Psoas muscle (tissue), 8 donors: ENCODE measurements at places on chromosomes 13 and 19. TPM values are rescaled to one million over a fixed set of nuclear protein-coding genes. Genes with fewer than 3 reads are reported as not detected.

Gene GPR4
- 3.3 TPM for total RNA-seq

DNA sequence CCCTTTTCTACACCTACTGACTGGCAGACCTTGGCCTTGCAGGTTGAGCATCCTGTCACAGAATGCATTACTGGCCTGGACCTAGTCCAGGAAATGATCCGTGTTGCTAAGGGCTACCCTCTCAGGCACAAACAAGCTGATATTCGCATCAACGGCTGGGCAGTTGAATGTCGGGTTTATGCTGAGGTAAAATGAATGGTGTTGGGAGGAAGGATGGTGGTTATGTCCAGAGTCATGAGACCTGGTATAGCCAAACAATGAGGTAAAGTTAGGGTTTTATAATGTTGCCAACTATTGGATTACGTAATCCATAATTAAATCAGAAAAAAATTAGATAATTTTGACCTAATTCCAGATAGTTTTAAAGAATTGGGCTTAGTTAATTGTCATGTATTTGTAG is 212.5 kb downstream of the PCCA start:
- no peak overlapping the region for H3K27ac ChIP-seq
- no peaks in the 10 kb centered on the region for H3K27me3 ChIP-seq
- H3K4me1 ChIP-seq: peaks cover 6% of the 10 kb centered on the region
- no peaks in the 10 kb centered on the region for H3K36me3 ChIP-seq
- no peak overlapping the region for H3K4me3 ChIP-seq

DNA sequence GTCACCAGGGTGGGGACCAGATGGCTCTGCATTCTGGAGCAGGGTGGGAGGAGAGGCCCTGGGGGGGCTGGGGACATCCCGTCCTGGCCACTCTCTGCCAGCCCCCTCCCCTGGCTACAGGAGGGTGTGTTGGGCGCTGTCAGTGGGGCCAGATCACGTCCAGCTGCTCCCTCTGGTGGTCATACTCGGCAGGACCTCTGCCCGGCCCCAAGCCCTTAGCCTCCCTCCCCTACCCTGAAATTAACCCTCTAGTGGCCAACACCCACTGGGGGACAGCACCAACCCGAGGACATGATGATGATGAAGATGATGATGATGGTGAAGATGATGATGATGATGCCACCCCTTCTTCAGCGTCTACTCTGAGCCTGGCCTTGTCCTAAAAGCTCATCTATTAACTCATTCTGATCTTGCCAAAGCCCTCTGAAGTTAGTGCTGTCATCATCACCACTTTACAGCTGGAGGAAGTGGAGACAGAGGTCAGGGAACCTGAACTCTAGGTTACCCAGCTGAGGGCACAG is 590 bp upstream of the LGI4 start:
- peak overlapping the region; percentile 97 for H3K27ac ChIP-seq
- H3K4me1 ChIP-seq: peaks cover 28% of the 10 kb centered on the region
- H3K27me3 ChIP-seq: no peaks in the 10 kb centered on the region
- DNase-seq: peak; percentile 94
- H3K36me3 ChIP-seq: no peaks in the 10 kb centered on the region

- no peak for DNase-seq
- no peaks in the 10 kb centered on the region for H3K27me3 ChIP-seq
- H3K4me3 ChIP-seq: no peak overlapping the region
- H3K36me3 ChIP-seq: no peaks in the 10 kb centered on the region
Observed at GRCh38 chr19:27858981-27859581, 1353.9 kb downstream of the UQCRFS1 start.

- H3K36me3 ChIP-seq: no peaks in the 10 kb centered on the region
- peak overlapping the region; percentile 43 for H3K27ac ChIP-seq
Observed at GRCh38 chr13:30848332-30849027, 57.6 kb upstream of the MEDAG start.

DNA sequence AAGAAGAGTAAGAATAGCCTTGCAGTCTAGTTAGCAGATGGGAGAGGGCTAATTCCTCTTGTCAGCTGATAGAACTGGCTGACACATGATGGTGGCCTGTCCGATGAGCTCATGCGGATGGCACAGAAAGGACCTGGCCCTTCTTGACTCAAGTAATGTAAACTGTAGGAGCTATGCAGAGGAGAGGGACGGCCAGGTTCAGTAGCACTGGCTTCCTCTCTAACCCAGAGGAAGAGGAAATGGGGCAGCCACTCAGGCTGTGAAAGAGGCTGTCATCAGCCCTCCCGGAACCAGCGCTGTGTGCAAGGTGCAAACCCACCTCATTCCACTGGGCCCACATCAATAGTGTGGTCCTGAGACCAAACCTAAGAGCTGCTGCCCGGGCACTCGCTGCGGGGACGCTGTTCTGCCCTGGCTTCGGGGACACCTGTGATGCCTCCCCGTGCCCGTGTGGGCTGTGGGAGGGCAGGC is 30.8 kb upstream of the USE1 start:
- DNase-seq: no peak
- H3K36me3 ChIP-seq: peaks cover 52% of the 10 kb centered on the region
- no peaks in the 10 kb centered on the region for H3K4me1 ChIP-seq

Gene CLEC17A
- total RNA-seq: not detected

- no peak for DNase-seq
- H3K27me3 ChIP-seq: no peaks in the 10 kb centered on the region
- H3K27ac ChIP-seq: no peak overlapping the region
- no peak overlapping the region for H3K4me3 ChIP-seq
- no peaks in the 10 kb centered on the region for H3K4me1 ChIP-seq
- H3K36me3 ChIP-seq: no peaks in the 10 kb centered on the region
Observed at GRCh38 chr13:96935901-96936300, 58.4 kb downstream of the OXGR1 start.

DNA sequence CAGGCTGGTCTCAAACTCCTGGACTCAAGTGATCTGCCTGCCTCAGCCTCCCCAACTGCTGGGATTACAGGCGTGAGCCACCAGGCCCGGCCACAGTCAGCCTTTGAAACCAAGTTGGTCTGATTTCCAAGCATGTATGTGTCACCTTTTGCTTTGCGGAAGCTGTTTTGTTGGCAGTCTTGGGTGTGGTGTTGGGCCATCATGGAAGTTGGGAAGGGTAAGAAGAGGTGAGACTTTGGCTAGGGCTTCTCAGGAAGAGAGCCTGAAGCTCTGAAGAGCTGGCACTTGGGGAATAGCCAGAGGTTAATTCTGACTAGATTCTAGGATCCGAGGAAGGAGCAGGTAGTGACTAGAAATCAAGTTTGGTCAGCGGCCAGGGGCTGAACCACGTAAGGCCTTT is 2.8 kb downstream of the RSPH6A start:
- no peaks in the 10 kb centered on the region for H3K36me3 ChIP-seq
- no peaks in the 10 kb centered on the region for H3K4me1 ChIP-seq
- no peaks in the 10 kb centered on the region for H3K27me3 ChIP-seq

Gene ZNF547
- 1.4 TPM for total RNA-seq

DNA sequence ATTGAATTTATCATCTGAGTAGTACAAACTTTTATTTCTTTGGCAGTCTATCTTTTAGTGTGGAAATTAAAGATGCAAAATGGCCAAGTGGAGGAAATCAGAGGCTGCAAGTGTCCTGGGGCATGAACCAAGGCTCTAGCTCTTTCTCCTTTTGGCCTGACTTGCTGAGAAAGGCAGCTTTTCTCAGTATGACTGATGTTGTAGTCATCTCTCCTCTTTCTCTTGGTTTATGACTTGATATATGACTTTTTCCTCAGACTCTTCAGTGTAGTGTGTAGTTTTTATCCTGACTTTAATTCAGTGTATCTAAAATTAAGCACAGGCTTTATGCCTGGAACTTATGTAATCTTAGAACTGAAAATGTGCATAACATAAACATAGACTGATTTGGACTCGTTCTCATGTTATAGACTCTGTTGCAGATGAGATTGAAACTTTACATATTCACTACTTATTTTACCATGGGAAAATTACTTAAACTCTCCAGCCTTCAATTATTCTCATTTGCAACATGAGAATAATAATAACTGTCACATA is 65.7 kb downstream of the SLITRK5 start:
- H3K27ac ChIP-seq: no peak overlapping the region
- no peaks in the 10 kb centered on the region for H3K4me1 ChIP-seq
- DNase-seq: no peak
- no peaks in the 10 kb centered on the region for H3K27me3 ChIP-seq

DNA sequence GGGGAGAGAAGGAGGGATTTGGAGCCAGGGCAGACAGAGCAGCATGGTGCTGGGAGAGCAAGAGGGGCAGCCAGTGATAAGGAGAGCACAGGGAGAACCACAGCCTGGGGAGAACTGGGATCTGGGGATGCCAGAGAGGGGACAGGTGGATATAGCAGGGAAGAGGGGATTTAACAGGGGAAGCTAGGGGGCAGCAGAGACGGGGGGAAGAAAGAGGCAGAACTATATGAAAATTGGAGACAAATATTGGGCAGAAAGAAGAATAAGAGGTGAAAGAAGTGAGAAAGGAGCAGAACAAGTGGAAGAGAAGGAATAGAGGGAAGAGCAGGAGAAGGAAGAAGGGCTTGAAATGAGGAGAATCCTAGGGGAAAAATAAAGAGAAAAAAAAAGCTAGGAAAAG is 6.5 kb upstream of the ZNF528 start:
- peaks cover 5% of the 10 kb centered on the region for H3K36me3 ChIP-seq
- no peak overlapping the region for H3K4me3 ChIP-seq
- H3K27me3 ChIP-seq: no peaks in the 10 kb centered on the region
- DNase-seq: no peak
- no peaks in the 10 kb centered on the region for H3K4me1 ChIP-seq
- H3K27ac ChIP-seq: no peak overlapping the region

Gene ZNF154
- 1.1 TPM for total RNA-seq

GRCh38 chr19:45766869-45767346 is 2.1 kb downstream of the SIX5 start:
- no peaks in the 10 kb centered on the region for H3K27me3 ChIP-seq
- peak overlapping the region; percentile 95 for H3K27ac ChIP-seq
- H3K36me3 ChIP-seq: no peaks in the 10 kb centered on the region
- DNase-seq: no peak
- peak overlapping the region; percentile 87 for H3K4me3 ChIP-seq
- H3K4me1 ChIP-seq: peaks cover 34% of the 10 kb centered on the region

- H3K36me3 ChIP-seq: no peaks in the 10 kb centered on the region
- H3K27ac ChIP-seq: peak within 1 kb of the TSS; percentile 67
- peak within 1 kb of the TSS; percentile 82 for H3K4me3 ChIP-seq
- DNase-seq: peak; percentile 76
- peaks cover 5% of the 10 kb centered on the region for H3K4me1 ChIP-seq
Observed at GRCh38 chr19:49057636-49058234, at the start of gene CGB7. Gene CGB7 (minus strand): TSS chr19:49057749. CDS start chr19:49055375, 2,374 bp downstream.

GRCh38 chr19:17320435-17320834 is 11.1 kb downstream of the DDA1 start:
- no peak overlapping the region for H3K4me3 ChIP-seq
- no peaks in the 10 kb centered on the region for H3K4me1 ChIP-seq
- no peak for DNase-seq
- H3K27ac ChIP-seq: no peak overlapping the region

Gene CABP5
- 0.18 TPM for total RNA-seq

- no peaks in the 10 kb centered on the region for H3K27me3 ChIP-seq
- H3K4me3 ChIP-seq: no peak overlapping the region
- DNase-seq: no peak
- peaks cover 35% of the 10 kb centered on the region for H3K36me3 ChIP-seq
- no peaks in the 10 kb centered on the region for H3K4me1 ChIP-seq
Observed at GRCh38 chr13:51794964-51795363, 9.0 kb downstream of the DHRS12 start.

Gene TM9SF2
- 30.6 TPM for total RNA-seq

DNA sequence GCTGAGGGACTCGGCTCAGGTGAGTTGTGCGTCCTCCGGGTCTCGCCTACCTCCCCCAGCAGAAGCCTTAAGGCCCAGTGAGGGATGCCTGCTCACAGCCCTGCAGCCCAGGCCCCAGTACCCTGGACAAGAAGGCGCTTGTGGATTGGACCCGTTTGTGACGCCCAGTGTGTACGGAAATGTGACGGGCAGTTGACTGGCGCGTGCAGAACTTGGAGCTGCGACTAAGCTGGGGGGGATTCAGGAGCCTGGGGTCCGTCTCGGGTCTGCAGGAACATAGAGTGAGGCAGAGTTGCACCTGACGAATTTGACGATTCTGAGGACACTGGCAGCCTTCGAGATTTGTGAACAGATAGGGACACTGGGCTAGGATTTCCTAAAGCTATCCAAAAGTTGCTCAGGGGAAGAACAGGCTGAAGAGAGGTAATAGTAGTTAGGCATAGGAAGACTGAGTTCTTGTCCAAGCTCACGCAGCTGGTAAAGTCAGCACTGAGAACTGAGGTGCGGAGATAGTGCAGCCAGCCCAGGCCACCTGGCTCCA is 519 bp downstream of the ZNF551 start:
- H3K4me3 ChIP-seq: peak overlapping the region; percentile 95
- no peaks in the 10 kb centered on the region for H3K27me3 ChIP-seq
- DNase-seq: no peak
- peaks cover 34% of the 10 kb centered on the region for H3K36me3 ChIP-seq
- peak overlapping the region; percentile 69 for H3K27ac ChIP-seq
- peaks cover 6% of the 10 kb centered on the region for H3K4me1 ChIP-seq

GRCh38 chr13:46595136-46595884 is 42.3 kb downstream of the LRCH1 start:
- peaks cover 29% of the 10 kb centered on the region for H3K4me1 ChIP-seq
- H3K4me3 ChIP-seq: no peak overlapping the region
- no peaks in the 10 kb centered on the region for H3K27me3 ChIP-seq

Gene TNFSF9
- 1.9 TPM for total RNA-seq

Gene FAM216B
- not detected for total RNA-seq

DNA sequence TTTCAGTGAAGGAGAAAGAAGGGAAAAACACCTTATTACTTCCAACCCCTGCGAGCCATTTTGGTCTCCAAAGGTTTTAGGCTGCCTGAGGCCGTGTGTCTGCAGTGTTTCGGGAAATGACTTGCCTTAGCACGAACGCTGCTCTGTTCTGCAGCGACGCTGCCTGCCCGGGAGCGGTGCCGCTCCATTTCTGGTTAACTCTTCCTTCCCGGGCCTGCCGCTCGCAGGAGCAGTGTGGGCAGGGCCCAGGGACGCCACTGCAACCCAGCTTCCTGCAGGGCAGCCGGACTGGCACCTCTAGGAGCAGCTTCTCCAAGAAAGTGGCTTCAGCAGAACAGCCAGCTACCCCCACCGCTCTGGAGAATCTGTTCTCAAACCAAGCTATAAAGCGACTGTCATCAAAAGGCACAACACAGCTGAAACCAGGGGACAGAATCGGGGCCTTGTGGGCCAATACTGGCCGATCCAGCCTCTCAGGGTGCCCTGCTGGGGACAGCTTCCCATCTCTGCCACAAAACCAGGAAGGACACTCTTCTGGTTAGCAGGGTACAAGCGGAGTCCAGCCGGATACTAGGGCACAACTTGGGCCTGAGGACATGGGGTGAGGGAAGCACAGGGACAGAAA is 72.2 kb downstream of the KCTD15 start:
- peaks cover 2% of the 10 kb centered on the region for H3K27me3 ChIP-seq
- no peaks in the 10 kb centered on the region for H3K4me1 ChIP-seq
- no peak overlapping the region for H3K27ac ChIP-seq

Gene MBD3L5
- total RNA-seq: not detected

Gene ZNF723
- not detected for total RNA-seq

- H3K36me3 ChIP-seq: peaks cover 23% of the 10 kb centered on the region
- H3K4me1 ChIP-seq: peaks cover 92% of the 10 kb centered on the region
- no peak for DNase-seq
- no peak overlapping the region for H3K4me3 ChIP-seq
- no peaks in the 10 kb centered on the region for H3K27me3 ChIP-seq
Observed at GRCh38 chr19:29675650-29676186, 10.5 kb downstream of the PLEKHF1 start.

Gene OVOL3
- not detected for total RNA-seq

GRCh38 chr19:32404933-32405430 is 588 bp upstream of the DPY19L3 start:
- peaks cover 18% of the 10 kb centered on the region for H3K4me1 ChIP-seq
- peak overlapping the region; percentile 99 for H3K27ac ChIP-seq
- H3K27me3 ChIP-seq: no peaks in the 10 kb centered on the region
- peak overlapping the region; percentile 94 for H3K4me3 ChIP-seq
- peak; percentile 87 for DNase-seq
- no peaks in the 10 kb centered on the region for H3K36me3 ChIP-seq
